Activated T-helper 1 cell treated with anti-CD3 and anti-CD28 coated beads, Interleukin-2, amount 50 U/mL, for 16 hours (primary cell): ENCODE measurements at places on chromosomes 4 and X.
A peak's percentile ranks its signal among the peaks of the same experiment; 100 is the strongest.

- no peak for DNase-seq
These were observed 741.3 kb downstream of the PCDH7 start for GRCh38 chr4:31461421-31461820.

DNA sequence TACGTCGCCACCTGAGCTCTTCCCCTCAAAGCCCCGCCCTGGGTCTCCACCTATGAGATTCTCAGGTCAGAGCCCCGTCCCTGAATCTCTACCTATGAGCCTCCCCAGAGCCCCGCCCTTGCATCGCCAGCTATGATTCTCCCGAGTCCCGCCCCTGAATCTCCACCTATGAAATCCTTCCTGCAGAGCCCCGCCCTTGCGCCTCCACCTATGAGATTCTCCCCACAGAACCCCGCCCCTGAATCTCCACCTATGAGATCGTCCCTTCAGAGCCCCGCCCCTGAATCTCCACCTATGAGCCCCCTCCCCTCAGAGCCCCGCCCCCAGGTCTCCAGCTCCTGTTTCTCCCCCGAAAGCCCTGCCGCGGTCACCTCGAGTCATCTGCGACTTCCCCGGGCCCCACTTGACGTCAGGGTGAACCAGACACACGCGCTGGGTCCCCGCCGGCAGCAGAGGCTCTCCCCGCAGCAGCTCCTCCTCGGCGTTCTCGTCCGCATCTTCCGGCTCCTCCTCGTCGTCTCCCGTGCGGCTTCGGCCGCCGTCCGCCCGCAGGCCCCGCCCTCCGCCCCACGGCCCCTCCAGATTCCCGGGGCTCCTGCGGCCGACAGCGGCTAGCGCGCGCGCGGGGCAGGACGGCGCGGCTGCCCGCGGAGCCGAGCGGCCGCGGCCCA lies 393 bp downstream of the GTPBP6 start:
- DNase-seq, result peak; percentile 89

GRCh38 chrX:152656087-152656486 lies 18.4 kb downstream of the GABRQ start:
- DNase-seq, result no peak

- DNase-seq, result no peak
These were observed 90.3 kb downstream of the ATOH1 start for GRCh38 chr4:93918856-93919255.

DNA sequence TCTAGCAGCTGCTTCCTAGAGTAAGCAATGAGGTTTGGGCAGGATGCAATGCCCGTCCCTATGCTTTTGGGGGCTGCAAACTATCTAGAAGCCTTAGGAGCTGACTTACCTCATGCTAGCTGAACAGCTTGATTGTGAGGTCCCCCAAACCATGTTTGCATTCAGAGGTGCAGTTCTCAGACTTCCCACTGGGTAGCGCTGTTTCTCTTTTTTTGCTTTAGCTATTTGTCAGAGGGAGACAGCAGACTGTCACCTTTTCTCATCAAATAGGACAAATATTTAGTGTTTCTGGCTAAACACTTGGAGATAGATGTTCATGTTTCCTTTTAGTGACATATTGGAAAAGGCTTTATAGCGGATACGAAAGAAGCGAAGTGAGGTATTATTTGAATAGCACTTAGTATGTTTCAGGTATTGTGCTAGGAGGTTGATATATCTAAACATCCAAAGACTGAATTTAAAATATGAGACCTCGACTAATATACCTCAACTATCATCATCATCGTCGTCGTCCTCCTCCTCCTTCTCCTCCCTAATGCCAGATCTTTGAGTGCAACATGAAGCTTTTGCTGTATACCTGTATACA lies 18.7 kb upstream of the TMEM192 start:
- DNase-seq, result peak; percentile 52

DNA sequence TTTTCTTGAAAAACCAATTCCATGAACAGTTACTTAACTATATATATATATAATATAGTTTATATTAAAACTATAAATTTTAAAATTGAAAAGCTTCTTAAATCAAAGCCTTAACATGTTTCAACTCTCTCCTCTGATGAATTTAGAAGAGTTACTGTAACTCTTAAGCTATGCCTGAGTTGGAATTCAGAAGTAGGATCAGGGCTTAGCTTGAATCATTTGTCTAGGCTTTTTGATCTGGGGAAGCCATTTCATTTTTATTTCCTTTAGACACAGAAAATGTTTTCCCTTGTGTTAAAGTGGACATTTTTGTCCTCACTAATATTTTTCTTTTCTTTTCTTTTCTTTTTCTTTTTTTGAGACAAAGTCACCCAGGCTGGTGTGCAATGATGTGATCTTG lies 40.4 kb upstream of the PDLIM5 start:
- DNase-seq, result no peak

DNA sequence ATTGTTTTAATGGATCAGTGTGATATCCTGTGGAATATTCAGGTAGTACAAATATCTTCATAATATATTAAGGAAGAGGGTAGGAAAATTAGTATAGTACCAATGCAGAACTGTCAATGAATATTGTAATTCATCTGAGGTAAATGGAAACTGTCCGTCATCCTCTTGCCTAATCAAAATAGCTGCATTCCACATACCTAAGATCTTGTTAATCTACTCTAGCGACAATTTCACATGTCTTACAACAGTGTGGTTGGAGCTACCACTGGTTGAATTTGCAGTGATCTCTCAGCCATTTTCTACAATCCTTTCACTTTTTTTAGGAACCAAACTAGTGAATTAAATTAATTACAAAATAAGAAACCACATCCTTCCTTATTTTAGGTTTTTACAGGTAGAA lies 117.5 kb downstream of the PCDH18 start:
- DNase-seq, result no peak

DNA sequence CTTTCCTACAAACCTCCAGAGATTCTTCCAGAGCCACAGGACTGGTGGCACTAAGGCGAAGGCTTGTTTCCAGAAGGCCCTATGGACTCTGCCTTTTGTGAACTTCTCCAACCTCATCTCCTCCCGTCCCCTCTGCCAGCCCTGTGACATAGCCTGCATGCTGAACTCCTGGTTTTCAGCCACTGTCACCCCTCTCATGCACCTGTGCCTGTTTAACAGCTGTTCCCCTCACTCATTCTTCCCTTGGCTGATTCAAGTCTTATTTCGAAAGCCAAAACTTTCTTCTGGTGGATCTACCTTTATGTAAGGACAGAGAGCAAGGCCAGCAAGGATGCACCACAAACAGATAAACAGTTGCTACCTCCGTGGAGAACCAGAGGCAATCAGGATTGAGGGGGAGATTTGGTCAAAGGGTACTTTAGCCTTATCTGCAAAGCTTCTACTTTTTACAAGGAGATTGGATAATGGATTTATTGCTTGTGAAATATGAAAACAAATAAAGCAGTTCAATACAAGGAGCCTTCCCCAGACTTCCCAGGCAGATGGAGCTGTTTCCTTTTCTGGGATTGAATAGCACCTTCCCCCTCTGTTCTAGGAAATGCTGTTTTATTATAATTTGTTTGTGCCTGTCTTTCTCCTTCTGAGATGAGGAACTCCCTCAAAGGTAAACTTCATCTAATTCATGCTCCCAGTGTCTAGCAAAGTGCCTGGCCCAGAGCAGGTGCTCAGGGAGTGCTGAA lies 5.7 kb downstream of the CITED1 start:
- DNase-seq, result no peak

DNA sequence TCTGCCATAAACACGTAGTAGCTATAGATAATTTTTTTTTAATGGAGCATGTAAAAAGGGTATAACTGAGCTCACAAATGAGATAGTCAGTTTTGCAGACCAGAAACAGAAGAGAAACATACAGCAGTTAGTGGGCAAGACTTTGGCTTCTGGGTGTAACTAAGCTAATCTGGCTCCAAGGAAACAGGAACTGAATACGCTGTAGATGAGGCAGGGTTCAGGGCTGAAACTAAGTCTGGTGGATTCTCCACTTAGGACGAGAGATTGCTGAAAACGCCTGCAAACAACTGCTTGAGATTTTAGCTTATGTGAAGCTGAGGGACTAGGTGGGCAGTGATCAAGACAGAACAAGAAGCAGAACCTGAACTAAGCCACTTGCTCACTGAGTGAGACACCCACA lies 91.7 kb downstream of the SMIM20 start:
- no peak for DNase-seq

GRCh38 chr4:183362916-183363542 lies 40.8 kb upstream of the CLDN24 start:
- DNase-seq, result no peak

DNA sequence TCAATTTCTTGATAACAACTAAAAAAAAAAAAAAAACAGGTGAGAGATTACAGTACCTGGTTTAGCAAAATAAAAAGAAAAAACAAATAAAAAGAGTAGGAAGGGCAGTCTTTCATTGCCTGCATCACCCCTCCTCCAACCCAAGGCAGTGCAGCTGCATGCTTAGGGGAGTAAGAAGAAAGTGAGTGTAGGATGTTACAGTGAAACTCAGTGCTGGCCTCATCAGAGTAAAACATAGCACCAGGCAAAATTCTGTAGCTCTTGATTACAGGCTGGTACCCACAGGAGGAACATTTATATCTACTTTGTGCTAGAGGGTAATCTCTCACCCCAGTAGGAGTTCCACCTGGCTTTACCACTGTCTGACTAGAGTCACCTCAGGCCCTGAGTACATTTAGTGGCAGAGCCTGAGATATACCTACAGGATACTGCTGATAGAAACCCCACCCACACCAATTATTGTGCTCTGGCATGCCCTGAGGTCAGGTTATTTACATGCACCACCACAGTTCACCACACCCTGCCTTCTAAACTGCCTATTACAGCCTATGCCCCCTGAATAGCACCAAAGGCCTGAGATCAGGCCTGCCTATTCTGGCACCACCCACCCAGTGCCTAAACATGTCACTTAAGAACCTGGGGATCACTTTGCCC lies 241.6 kb downstream of the PAPSS1 start:
- no peak for DNase-seq

DNA sequence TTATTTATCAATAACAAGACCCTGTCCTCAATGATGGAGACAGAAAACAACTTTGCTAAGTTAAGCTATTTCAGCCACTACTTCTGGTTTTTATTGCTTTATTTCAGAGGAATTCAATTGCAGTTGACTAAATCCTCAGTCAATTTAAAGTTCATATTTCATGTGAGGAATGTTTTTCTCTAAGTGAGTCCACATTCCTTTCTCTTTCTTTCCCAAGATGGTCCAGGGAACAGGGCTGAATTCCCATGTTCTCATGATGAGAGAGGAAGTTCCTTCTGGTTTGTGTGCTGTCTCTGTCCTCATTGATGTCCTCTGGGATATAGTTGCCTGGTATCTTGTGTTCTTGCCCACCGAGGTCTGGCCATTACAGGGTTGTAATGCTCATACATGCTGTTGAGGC lies 117.2 kb downstream of the SLIT2 start:
- no peak for DNase-seq

DNA sequence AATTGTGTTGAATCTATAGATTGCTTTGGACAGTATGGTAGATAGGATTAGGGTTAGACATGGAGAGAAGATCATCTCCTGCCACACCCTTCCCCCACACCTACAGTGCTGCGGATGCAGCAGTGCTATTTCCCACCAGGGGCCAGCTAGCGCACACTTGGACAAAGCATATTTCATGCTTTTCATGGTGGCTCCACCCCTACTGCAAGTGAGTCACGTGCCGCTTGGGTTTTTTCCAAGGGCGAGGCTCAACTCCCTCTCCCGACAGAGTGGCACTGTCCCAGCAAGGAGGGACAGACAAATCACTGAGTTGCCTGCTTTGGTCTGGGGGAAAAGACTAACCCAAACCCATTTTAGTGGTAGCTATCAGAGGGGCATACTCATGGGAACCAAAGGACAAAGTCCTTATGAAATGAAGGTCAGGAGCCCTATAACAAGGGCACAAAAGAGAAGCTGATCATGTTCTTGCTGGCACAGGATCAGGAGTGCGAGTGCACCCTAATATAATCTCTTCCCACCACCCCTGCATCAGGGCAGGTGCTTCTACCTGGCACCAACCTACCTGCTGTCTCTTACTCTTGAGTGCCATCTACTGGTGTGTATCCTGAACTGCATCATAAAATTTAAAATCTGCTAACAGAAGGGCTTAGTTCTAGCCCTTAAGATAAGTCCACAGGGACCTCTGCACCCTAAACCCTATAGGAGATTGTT lies 55.1 kb upstream of the PGAM4 start:
- DNase-seq, result no peak

DNA sequence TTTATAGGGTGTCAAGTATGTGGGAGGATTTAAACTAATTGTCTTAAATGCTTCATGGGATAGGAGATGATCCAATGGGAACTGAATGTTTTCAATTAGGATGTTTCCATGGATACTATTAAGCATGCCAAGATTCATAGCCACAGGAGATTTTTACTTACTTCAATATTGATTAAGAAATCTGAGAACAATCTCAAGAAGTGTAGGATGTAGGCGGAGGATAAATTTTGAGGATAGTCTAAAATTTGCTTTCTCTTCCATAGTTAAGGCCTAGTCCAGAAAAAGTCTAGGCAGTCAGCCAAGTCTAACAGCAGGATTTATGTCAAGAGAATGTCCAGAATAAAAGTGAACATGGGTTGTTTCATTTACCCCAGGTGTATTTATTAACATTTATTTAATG lies 32.8 kb downstream of the REPS2 start:
- DNase-seq, result no peak

- DNase-seq, result no peak
These were observed 21.6 kb downstream of the TRPC3 start for GRCh38 chr4:121930304-121930703.

- DNase-seq, result no peak
These were observed 65.3 kb downstream of the EGF start for GRCh38 chr4:109977854-109978501.

DNA sequence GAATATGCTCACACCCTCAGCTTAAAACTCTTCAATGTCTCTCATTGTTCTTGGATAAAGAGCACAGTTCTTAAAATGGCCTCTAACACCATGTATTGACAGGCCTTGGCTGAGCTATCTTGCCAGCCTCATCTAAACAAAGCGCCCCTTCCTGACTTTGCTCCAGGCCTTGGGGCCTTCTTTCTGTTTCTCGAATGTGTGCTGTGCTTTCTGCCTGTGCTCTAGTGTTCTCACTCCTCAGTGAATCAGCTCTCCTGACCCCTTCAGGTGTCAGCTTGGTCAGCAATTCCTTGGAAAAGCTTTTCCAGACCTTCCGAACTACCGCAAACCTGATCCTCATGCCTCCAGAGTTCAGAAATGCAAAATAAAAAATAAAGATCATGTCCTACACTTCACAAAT lies 346.3 kb upstream of the FSTL5 start:
- DNase-seq, result no peak

- no peak for DNase-seq
These were observed 390.1 kb downstream of the ANKRD50 start for GRCh38 chr4:124322234-124323065.

- no peak for DNase-seq
These were observed 99.2 kb downstream of the NSUN7 start for GRCh38 chr4:40848940-40849339.

GRCh38 chr4:29711226-29711625 lies 1008.9 kb upstream of the PCDH7 start:
- DNase-seq, result no peak

- DNase-seq, result no peak
These were observed 436.2 kb downstream of the KCNIP4 start for GRCh38 chr4:21512353-21512752.

DNA sequence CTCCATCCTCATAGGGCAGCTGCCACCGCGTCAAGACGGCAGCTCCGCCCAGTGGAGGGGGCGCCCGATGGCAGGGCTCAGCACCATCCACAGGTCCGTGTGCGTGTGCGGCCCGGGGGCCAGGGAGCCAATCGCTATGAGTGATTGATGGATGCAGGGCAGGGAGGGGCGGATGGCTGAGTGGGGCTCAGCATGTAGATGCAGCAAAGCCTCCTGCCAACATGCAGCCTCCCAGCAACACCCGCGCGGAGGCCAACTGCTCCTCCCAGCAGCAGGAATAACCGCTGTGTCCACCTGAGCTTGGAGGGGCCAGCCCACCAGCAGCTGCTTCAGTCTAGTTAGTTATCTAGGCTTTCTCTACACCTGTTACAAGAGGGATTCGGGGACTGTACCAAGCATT lies 77.4 kb downstream of the MTMR1 start:
- DNase-seq, result no peak
